ENCODE measurements at places on chromosomes 12 and 14. TPM values are rescaled to one million over a fixed set of nuclear protein-coding genes. Genes with fewer than 3 reads are reported as not detected.

BBS10 gene
- total RNA-seq, result 5.6 TPM

GRCh38 chr12:49923880-49924556, 20.3 kb upstream of the FAIM2 start:
- no peak for DNase-seq
- H3K4me1 ChIP-seq, result peaks cover 22% of the 10 kb centered on the region

DNA sequence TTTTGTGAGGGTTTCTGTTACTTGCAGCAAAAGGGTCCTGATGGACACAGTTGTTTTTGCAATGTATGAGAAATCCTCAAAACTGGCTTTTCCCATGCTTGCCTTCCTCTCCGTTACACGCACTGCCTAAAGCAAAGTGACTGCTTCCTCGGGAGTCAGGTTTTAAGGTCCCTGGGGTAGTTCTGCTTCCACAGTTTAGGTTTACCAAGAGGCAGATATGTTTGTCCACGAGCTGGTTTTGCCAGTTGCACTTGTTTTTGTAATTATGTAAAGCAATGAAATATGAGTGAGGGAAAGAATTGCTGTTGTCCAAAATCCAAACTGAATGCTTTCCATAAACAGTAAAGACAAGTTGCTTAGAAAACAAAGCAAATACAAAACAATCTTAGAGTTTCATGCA, 290.7 kb upstream of the AMIGO2 start:
- DNase-seq, result no peak
- no peaks in the 10 kb centered on the region for H3K27me3 ChIP-seq
- H3K27ac ChIP-seq, result no peak overlapping the region
- no peak overlapping the region for H3K4me3 ChIP-seq
- H3K4me1 ChIP-seq, result no peaks in the 10 kb centered on the region

GLIPR1 gene
- 5.3 TPM for total RNA-seq

CIDEB gene
- 2.5 TPM for total RNA-seq

- H3K4me1 ChIP-seq, result no peaks in the 10 kb centered on the region
- DNase-seq, result no peak
- no peaks in the 10 kb centered on the region for H3K27me3 ChIP-seq
- H3K4me3 ChIP-seq, result no peak overlapping the region
- no peaks in the 10 kb centered on the region for H3K36me3 ChIP-seq
- H3K27ac ChIP-seq, result no peak overlapping the region
These were observed 7.2 kb downstream of the MFAP5 start for GRCh38 chr12:8655421-8655820.

ST8SIA1 gene
- 1.8 TPM for total RNA-seq

GRCh38 chr14:87745507-87746118, 247.4 kb downstream of the GALC start:
- DNase-seq, result no peak
- H3K4me1 ChIP-seq, result no peaks in the 10 kb centered on the region
- no peaks in the 10 kb centered on the region for H3K36me3 ChIP-seq
- no peaks in the 10 kb centered on the region for H3K27me3 ChIP-seq

- DNase-seq, result no peak
- no peaks in the 10 kb centered on the region for H3K27me3 ChIP-seq
- no peak overlapping the region for H3K27ac ChIP-seq
- no peak overlapping the region for H3K4me3 ChIP-seq
- no peaks in the 10 kb centered on the region for H3K36me3 ChIP-seq
These were observed 18.3 kb upstream of the AMIGO2 start for GRCh38 chr12:47098099-47098498.

DNA sequence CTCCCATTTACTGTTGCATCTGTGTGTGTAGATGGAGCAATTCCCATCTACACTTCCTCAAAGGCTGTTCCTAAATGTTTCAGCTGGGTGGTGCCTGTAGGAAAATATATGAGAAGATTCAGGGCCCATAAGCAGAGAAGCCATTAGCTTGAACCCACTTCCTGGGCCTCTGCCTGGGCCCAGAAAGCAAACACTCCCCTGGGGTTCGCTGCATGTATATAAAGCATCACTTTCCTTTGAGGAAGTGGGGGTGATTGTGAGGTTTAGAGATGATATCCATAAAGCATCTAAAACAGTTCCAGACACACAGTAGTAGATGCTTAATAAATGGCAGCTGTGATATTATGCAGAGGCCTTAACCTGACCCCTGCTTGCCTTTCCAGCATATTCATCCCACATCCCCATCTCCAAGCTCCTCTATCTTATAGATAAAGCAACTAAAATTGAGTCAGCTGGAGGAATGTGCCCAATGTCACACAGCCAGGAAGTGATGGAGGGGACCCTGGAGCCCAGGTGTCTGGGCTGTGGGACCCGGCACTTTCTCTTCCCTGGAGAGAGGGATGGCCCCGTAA, 280.0 kb upstream of the CRY1 start:
- H3K4me3 ChIP-seq, result no peak overlapping the region
- no peak for DNase-seq
- peaks cover 3% of the 10 kb centered on the region for H3K27me3 ChIP-seq
- no peak overlapping the region for H3K27ac ChIP-seq

All from heart right ventricle (tissue), 16 donors.